ENCODE measurements at places on chromosomes 1 and 21.

DNA sequence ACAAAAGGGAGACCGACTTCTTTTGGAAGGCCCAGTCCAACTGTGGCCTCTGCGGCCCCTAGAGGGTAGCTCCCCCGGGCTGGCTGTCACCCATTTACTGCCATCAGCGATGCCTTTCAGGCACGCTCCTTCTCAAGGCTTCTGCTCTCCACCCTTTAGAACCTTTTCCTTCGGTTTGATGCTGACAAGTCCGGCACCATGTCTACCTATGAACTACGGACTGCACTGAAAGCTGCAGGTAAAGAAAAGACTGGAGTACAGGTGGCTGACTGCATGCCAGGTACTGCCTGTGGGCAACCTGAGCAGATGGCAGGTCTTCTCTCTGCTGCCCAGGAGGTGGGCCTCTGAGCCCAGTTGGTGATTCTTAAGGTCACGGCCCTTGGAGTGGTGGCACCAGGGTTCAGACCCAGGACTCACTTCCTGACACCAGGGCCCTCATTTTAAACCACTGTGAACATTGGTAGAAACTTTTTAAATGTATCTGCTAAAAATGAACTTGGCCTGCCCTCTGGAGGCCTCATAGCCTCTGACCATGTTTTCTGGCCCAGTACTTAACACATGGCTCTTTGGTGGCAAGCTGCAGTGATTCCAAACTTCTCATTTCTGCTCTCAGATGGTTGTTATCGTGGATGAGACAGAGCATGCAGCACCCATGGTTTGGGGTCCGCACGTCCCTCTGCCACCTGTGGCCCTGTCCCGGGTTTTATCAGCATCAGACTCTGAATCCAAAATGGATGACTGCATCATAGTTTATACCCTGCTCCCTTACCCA lies 45.7 kb downstream of the CAPN9 start:
- DNase-seq, result no peak

DNA sequence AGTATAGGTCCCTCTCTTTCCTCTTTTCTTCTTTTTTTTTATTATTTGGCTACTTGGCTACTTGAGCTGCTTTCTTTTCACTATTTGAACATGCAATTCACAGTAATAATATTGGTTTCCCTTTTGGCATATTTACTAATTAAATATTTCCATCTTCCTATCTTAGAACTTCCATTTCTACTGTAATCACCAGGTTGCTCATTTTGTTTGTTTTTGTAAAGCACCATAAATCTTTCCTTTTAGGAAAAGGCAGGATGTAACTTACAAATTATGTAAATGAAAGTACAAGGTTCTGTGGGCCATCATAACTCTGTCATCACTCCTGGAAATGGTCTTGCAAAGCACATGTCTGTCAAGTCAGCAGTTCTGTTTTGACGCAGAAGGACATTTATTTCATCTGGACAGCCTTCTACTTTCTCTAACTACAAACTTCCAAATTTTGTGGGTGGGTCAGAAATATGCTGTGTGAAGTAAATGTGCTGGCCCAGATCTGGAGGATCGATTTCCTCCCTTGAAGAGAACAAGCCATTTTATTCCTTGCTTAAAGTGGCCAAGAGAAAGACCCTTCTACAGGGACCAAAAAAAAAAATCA lies 71.7 kb upstream of the TNFSF18 start:
- DNase-seq, result no peak

- no peak for DNase-seq
Observed at GRCh38 chr1:80194221-80194620, 1187.7 kb upstream of the ADGRL4 start.

DNA sequence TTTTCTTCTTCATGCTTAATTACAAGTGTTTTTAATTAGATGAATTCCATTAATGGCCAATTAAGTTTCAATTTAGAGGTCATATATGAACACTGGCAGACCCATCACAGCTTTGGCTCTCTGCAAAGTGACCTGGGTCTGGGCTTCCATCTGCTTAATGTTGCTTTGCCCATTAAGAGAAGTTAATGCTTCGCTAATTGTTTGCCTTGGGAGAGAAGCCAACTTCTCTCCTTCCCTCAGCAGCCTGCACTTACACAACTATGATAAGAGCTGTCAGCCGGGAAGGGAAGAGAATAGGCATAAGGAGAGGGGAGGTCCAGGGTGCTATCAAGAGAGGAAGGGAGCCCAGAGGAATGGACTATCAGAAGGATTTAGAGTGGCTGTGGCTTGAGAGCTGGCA lies 29.0 kb upstream of the CCDC190 start:
- DNase-seq, result no peak

DNA sequence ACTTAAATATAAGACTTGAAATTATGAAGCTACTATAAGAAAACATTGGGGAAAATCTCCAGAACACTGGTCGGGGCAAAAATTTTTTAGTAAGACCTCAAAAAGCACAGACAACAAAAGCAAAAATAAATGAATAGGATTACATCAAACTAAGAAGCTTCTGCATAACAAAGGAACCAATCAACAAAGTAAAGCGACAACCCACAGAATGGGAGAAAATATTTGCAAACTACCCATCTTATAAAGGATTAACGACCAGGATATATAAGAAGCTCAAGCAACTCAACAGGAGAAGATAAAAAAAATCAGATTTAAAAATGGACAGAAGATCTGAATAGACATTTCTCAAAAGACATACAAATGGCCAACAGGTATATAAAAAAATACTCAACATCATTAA lies 19.1 kb downstream of the UCHL5 start:
- DNase-seq, result no peak

GRCh38 chr1:226686440-226687425 lies 52.3 kb downstream of the ITPKB start:
- no peak for DNase-seq

DNA sequence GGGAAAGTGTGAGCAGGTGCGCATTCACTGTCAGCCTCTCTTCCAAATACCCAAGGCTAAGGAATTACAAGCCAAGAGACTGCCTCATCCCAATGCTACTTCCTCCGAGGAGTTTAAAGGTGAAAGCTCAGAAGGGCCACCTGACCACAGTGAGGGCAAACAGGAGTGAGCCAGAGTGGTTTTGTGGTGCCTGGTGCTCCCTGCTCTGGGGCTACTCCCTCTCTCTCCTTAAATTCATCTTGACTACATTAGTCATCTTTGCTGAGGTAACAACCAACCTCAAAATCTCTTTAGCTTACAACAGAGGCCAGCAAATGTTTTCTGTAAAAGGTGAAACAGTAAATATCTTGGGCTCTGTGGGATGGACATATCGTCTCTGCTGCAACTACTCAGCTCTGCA lies 14.2 kb upstream of the ZBTB8A start:
- DNase-seq, result no peak

DNA sequence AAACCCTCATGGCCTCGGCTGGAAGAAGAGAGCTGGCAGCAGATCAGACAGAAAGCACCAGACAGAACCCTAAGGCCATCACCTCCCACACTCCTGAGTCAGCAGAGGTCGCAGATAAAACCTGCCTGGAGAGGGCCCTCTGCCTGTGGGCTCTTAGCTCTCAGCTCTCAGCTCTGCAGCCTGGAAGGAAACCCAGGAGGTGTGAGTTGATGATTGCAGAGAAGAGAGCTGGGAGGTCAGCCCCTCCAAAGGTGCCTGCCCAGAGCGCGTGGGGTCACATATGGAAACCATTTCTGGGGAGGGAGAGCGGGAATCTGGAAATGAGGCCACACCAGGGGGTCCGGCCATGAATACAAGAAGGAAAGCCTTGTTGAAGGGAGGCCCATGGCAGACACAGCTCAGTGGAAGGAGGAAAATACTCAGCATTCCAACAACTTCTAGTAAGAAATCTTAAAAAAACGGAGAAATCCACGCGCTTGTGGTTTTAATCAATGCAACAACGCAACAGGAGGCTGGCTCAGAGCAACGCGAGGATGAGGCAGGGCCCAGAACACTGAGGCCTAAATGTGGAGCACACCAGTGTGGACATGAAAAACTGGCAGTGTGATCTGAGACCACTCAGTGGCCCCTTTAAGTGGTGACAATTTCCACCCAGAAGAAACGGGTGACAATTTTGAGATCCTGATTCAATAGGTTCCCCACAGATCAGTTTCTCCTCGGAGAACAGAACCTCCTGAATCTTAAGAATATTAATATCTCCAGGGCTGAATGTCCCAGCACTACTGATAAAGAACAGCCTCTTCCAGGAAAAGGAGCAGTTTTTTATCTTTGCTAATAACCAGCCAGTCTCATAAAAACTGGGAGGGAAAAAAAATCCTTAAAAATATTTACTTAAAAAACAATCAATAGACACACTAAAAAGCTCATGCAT lies 45.7 kb downstream of the PSMG1 start:
- no peak for DNase-seq

- no peak for DNase-seq
Observed at GRCh38 chr1:5947978-5948680, 44.1 kb downstream of the NPHP4 start.

DNA sequence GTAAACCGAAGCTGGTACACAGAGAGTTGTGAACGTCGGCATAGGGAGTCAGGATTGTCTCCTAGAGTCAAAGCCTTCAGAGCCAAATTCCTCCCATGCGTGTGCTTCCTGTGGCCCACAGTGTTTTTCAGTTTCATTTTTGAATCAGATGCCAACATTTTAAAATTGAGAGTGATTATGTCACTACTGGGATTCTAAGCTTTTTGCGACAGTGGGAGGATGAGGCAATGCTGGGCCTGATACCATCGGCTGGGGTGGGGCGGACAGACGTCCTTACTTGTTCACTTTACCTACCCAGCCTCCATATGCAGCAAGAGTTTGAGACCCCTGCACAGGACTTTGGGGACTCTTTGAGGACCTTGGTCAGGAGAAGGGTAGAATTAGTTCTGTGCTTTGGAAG lies 1.3 kb upstream of the KLHDC7A start:
- no peak for DNase-seq

- DNase-seq, result no peak
Observed at GRCh38 chr1:201713086-201713810, 115.7 kb upstream of the IPO9 start.

DNA sequence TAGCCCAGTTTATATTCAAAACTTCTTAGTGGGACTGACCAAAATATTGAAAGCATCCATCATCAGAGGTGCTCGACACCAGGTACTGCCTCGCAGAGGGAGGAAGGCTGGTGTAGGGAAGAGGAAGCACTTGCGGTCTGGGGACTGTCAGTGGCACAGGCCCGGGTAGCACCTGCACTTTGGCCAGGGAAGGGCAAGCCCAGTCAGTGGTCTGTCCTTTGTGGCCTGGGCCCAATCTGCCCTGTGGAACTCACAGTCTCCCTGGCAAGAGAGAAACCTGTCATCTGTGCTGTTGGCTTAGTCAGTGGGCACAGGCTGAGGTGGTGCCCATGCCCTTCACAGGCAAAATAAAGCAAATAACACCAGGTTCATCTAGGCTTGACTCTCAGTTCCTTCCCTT lies 77.4 kb downstream of the SYT6 start:
- DNase-seq, result no peak

- DNase-seq, result no peak
Observed at GRCh38 chr1:228969953-228970800, 234.9 kb downstream of the RHOU start.

DNA sequence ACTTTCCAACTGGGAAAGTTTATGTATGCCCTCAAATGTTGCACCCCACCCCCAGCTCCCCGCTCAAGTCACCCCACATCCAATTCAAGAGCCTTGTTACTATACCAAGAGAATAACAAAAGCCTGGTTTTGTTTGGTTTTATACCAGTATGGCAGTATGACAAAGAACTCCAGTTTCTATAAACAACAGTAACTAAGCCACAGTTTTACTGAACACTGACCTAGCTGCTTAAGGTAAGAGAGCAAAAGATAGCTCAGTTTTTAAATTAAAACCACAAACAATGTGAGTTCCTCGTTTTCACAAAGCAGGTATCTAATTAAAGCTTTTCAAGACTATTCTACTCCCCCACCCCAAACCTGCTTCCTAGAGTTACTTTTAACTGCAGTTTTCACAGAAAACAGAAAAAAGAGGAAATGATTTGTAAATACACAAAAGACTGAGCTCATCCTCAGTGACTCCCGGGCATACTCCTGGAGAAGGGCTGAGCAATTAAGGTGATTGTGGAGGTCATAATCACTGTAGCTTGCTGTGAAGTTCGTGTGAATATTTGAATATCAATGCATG lies 59.3 kb upstream of the LHX8 start:
- DNase-seq, result no peak

- no peak for DNase-seq
Observed at GRCh38 chr1:25195835-25196234, 36.5 kb downstream of the SYF2 start.

DNA sequence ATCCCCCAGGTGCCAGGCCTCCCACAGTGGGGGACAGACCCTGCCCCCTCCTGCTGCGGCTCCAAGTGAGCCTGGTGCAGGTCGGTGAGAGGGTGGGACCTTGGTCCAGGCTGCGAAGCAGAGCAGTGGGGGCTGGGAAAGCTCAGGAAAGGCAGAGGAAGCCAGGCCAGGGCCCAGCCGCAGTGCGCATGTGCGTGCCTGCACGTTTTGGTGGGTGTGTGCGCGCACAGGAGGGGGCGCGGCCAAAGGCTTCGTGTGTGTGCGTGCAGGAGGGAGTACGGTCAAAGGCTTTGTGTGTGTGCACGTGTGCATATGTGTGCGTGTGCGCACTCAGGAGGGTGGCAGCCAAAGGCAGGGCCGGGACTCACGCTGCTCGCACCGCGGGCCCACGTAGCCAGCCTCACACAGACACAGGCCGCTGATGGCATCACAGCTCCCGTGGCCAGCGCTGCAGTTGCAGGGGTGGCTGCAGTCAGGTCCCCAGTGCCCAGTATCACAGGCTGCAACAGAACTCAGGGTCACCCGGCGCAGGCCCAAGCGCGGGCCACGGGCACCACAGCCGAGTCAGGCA lies 45.9 kb downstream of the ARHGEF16 start:
- no peak for DNase-seq

DNA sequence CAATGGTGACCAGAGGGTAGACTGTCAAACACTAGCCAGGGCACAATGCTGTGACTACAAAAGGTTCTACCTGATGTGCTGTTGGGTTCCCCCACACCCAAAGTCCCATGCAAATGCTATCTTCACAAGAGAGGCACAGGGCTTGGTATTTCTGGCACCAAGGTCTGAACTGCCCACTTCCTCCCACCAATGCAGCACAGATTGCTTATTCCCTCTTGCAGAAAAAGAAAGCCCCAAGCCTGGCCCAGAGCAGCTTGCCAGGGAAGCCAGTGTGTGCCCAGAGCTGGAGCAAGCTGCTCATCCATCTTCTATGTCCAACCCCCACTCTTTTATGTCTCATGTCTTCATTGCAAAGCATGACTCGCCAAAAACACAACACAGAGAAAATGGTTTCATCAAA lies 149.4 kb upstream of the CAMK1G start:
- DNase-seq, result no peak

- DNase-seq, result no peak
Observed at GRCh38 chr1:2495546-2495945, 19.5 kb downstream of the PLCH2 start.

DNA sequence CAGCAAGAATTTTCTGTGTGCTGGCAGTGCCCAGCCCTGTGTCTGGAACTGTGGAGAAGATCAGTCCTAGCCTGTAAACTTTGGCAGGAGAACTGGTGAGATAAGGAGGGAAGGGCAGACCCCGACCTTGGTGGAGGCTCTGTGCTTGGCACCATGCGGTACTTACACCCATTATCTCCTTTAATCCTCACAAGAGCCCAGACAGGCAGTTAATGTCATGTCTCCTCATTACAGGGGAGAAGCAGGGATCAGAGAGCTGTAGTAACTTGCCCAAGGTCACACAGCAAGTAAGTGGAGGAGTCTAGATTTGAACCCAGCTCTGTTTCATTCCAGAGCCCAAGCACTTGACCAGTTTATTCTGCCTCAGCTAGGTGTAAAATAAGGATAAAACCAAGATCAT lies 13.9 kb upstream of the POU3F1 start:
- DNase-seq, result no peak

GRCh38 chr21:44578371-44579055 lies 1.9 kb downstream of the KRTAP10-5 start:
- no peak for DNase-seq

All from CD4-positive, alpha-beta T cell treated with Interleukin-2 at 100 ng/mL for 4 hours (primary cell).